Uterus (tissue), 4 donors: ENCODE measurements at places on chromosomes 1 and 21. TPM values are rescaled to one million over a fixed set of nuclear protein-coding genes. Genes with fewer than 3 reads are reported as not detected.

GRCh38 chr1:16183765-16184556 lies 28.1 kb upstream of the EPHA2 start:
- H3K27me3 ChIP-seq, result no peaks in the 10 kb centered on the region
- no peaks in the 10 kb centered on the region for H3K36me3 ChIP-seq
- no peak overlapping the region for H3K4me3 ChIP-seq
- DNase-seq, result no peak
- peaks cover 19% of the 10 kb centered on the region for H3K4me1 ChIP-seq

DNA sequence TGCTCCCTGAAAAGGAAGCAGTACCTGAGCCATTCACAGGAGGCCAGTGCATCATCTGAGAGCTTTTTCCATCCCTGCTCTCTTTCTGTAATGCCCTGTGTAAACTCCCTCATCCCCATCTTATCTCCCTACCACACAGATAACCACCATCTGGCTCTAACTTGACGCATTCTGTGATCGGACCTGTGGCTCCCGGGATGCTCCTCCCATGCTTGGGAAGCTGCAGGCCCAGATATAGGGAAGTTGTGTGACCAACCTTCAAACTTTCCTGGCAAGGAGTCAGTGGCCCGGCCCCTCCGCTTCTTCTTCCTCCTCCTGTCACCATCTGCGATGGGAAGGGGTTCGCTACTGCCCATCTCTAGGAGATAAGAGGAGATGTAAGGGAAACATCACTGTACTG lies 21.1 kb downstream of the MKNK1 start:
- H3K4me3 ChIP-seq, result no peak overlapping the region
- no peaks in the 10 kb centered on the region for H3K4me1 ChIP-seq
- no peaks in the 10 kb centered on the region for H3K36me3 ChIP-seq
- no peaks in the 10 kb centered on the region for H3K27me3 ChIP-seq
- H3K27ac ChIP-seq, result no peak overlapping the region
- no peak for DNase-seq

- H3K36me3 ChIP-seq, result no peaks in the 10 kb centered on the region
- H3K27me3 ChIP-seq, result no peaks in the 10 kb centered on the region
- no peak for DNase-seq
- H3K27ac ChIP-seq, result no peak overlapping the region
Measured at GRCh38 chr1:41806472-41807155, 112.1 kb downstream of the HIVEP3 start.

DNA sequence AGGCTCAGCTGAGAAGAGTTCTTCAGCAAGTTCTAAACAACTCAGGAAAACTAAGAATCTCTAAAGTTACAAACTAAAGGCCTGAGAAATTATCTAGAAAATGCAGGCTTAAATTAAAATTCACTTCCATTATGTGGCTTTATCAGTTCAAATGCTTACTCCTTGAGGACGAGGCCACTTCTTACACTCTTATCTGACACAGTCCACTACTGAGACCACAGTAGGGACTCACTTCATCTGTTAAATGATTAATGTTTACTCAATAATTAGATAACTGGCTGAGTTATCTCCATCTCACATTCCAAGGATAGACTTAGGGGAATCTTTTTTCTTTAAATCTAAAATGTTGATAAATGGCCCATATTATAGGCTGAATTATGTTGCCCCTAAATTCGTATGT lies 1.6 kb downstream of the C1orf141 start:
- no peak overlapping the region for H3K4me3 ChIP-seq
- no peaks in the 10 kb centered on the region for H3K36me3 ChIP-seq
- H3K27ac ChIP-seq, result no peak overlapping the region
- H3K4me1 ChIP-seq, result no peaks in the 10 kb centered on the region
- H3K27me3 ChIP-seq, result no peaks in the 10 kb centered on the region

GRCh38 chr1:82640352-82640751 lies 839.6 kb downstream of the ADGRL2 start:
- H3K4me3 ChIP-seq, result no peak overlapping the region
- H3K4me1 ChIP-seq, result no peaks in the 10 kb centered on the region
- no peak overlapping the region for H3K27ac ChIP-seq

GRCh38 chr1:197285526-197286205 lies 17.6 kb downstream of the CRB1 start:
- no peak for DNase-seq
- H3K4me3 ChIP-seq, result no peak overlapping the region
- H3K27ac ChIP-seq, result no peak overlapping the region
- H3K27me3 ChIP-seq, result no peaks in the 10 kb centered on the region

DNA sequence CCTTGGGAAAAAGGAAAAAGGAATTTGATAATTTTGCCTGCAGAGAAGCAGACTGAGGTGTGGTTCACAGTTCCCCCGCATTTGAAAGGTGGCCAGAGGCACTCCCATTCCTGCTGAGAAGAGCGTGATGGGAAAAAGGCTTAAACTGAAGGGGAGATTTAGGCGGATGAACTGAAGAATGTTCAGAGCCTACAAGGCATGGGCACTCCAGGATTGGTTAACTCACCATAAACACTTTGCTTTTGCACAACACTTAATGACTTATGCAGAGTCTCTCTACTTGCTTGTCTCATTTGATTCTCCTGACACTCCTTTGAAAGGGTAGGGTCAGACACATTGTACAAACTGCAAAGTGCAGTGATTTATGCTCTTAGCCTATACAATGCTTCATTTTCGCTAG lies 119.6 kb upstream of the RUNX1 start:
- no peaks in the 10 kb centered on the region for H3K36me3 ChIP-seq
- H3K4me3 ChIP-seq, result no peak overlapping the region

Gene TDRD10
- 1.3 TPM for total RNA-seq

DNA sequence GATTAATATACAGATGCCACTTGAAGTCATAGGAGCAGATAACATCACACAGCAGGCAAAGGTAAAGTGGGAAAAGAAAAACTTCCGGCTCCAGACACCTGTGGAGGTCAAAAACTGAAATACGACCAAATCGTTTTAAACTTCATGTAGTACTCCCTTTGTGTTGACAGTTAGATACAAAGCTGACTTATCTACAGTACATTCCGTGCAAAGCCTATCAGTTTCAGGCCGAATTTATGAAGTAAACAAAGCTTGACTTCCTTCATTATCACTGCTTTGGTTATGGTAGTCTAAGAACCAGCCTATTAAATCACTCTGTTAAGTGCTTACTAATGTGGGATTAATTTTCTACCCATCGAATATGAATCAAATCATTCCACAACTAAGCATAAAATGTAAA lies 156.3 kb downstream of the SMYD3 start:
- H3K4me1 ChIP-seq, result no peaks in the 10 kb centered on the region
- H3K27me3 ChIP-seq, result no peaks in the 10 kb centered on the region
- H3K4me3 ChIP-seq, result no peak overlapping the region
- no peak overlapping the region for H3K27ac ChIP-seq
- no peak for DNase-seq
- no peaks in the 10 kb centered on the region for H3K36me3 ChIP-seq

Gene RAB42
- not detected for total RNA-seq

DNA sequence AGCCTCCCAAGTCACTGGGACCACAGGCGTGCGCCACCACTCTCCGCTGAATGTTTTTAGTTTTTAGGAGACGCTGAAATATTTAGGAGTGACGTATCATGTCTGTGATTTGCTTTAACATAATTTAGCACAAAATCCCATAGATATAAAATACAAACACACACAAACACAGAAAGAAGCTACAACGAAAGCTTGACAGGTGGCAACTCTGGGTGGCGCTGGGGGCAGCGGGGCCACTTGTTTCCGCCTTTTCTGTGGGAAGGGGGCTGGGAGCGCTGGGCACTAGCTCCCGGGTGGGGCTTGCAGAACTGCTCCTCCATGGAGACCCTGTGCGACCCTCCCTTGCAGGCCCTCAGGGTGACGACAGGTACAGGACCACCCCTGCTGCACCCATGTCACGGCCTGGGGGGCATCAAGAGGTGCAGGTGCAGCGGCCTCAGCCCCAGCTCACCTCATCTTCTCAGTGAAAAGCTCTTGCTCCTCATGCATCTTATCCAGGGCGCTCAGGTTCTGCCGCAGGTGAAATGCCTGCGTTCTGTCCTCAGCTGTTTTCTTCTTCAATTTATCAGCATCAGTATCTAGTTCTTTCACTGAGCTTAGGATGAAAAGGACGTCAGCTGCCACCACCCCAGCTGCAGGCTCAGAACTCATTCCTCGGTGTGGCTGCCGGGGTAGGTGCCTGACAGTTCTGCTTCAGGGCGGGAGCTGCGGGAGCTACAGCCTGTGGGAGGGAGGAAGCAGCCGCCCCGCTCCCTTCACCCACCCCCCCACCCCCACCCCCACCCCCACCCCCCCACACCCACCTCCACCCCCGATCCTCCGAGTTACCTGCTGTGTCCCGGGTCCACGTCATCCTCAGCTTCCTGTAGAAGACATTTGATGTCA lies 15.3 kb downstream of the CFAP74 start:
- no peaks in the 10 kb centered on the region for H3K4me1 ChIP-seq
- no peak overlapping the region for H3K27ac ChIP-seq

Gene LRRN2
- 1.3 TPM for total RNA-seq

DNA sequence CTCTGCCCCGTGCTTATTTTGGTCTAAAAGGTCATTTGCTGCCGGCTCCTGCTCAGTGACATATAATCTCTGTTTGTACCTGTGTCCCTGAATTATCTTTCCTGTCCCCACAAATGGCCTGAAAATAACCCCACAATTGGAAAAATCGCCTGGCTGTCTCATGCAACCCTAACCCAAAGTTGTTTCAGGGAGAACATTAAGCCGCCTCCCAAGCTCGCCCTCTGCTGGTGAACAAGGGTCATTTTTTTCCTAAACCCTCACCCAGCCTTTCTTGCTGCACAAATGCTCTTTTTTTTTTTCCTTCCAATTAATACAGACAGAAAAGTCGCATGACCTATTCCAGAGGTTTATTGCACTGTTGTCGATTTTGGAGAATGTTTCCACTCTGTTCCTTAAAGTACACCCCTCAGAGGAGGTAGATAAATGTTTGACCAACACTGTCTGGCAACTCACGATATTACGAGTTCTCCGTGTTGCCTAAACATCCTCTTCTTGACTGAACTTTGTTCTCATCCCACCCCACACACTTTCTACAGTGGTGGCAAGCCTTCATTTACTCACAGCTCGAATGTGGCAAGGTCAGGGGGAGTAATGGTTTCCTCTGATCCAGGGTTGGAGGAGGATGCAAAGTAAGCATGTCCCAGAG lies 148.7 kb downstream of the ZZZ3 start:
- H3K27me3 ChIP-seq, result no peaks in the 10 kb centered on the region
- H3K36me3 ChIP-seq, result no peaks in the 10 kb centered on the region
- H3K4me3 ChIP-seq, result no peak overlapping the region
- peak; percentile 47 for DNase-seq
- no peak overlapping the region for H3K27ac ChIP-seq
- H3K4me1 ChIP-seq, result no peaks in the 10 kb centered on the region

DNA sequence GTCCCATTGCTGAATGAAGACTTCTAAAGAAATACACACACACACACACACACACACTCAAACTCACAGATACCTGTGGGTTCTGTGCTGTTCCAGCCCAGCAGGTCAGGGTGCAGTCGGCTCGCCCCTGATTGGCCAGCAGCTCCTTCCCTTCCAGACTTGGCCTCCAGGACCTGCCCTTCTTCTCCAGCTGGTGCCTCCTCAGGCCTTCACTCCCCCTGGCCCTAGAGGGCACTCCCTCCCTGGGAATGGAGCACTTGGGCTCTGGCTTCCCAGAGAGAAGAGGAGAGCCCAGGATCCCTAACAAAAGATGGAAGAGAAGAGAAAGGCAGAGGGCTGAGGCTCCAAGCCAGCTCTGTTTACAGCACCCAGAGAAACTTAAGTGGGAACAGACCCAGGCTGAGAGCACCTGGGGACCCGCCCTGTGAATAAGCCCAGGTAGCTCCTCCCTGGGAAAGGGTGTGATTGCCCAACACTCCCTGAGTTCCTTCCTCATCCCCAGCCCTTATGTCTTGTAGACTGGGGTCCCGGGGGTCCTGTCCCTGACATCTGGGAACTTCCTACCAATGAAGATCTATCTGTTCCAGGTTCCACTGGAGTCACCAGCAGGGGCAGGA lies at the start of gene PGLYRP3:
PGLYRP3 (minus strand) TSS at position 383 of the 617 bp plus-strand sequence. CDS start 2,287 bp downstream, outside the sequence.
- H3K36me3 ChIP-seq, result no peaks in the 10 kb centered on the region
- no peaks in the 10 kb centered on the region for H3K4me1 ChIP-seq
- no peak for DNase-seq
- H3K27me3 ChIP-seq, result no peaks in the 10 kb centered on the region
- H3K4me3 ChIP-seq, result no peak within 1 kb of the TSS

DNA sequence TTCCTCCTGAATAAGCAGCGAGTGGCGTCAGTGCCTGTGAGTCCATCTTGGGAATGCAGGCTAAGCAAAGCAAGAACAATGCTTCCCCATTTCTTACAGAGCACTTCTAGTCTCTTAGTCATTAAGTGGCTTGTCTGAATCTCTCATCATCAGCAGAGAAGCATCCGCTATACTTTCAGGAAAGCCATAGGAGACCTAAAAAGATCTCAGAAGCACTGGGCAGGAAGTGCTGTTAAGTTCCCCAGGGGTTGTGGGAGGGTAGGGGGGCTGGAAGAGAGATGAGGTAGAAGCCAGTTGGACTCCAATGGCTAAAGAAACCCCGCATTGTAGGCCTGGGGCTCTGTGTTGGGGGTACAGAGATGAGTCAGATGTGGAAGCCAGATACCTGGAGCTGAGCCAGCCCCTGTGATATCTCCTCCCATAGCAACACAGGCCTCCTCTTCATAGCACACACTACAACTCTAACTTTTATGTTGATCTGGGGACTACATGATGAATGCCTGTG lies 44.9 kb downstream of the SYT6 start:
- H3K27ac ChIP-seq, result no peak overlapping the region
- no peak for DNase-seq
- H3K27me3 ChIP-seq, result no peaks in the 10 kb centered on the region
- no peaks in the 10 kb centered on the region for H3K36me3 ChIP-seq
- no peaks in the 10 kb centered on the region for H3K4me1 ChIP-seq

Gene DENND4B
- 29.9 TPM for total RNA-seq

DNA sequence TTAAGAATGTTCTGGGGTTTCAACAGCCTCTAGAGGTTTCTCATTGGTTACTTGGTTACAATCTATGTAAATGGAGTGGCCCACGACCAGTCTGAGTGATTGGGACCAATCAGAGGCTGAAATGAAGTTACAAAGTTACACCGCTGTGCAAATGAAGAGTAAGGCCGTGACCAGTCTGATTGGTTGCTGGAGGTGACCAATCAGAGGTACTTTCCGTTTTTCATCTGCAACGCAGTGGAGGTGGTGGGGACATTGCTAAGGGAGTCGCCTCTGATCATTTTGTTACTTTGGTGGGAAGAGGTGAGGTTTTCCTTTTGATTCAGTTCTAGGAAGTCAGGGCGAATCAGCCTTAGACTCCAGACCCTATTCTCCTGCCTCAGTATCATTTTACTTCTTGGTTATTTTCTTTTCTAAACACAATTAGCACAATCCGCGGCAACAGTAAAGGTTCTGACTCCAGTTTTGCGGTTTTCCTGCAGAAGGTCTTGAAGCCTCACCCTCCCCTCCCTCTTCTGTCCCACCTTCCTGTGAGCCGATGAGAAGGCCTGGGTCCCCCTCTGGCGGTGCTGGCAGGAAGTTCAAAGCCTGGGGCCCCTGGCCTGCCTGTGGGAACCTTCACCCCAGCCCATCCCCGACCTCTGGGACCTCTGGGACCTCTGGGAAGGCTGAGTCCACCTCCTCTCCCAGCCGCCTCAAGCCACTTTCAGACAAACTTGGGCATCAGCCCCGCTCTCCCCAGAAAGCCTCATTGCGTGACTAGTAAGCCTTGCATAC lies 38.7 kb upstream of the TTC34 start:
- DNase-seq, result no peak
- H3K4me1 ChIP-seq, result no peaks in the 10 kb centered on the region
- no peak overlapping the region for H3K4me3 ChIP-seq
- no peaks in the 10 kb centered on the region for H3K36me3 ChIP-seq
